ENCODE measurements at places on chromosomes 2 and 18.

DNA sequence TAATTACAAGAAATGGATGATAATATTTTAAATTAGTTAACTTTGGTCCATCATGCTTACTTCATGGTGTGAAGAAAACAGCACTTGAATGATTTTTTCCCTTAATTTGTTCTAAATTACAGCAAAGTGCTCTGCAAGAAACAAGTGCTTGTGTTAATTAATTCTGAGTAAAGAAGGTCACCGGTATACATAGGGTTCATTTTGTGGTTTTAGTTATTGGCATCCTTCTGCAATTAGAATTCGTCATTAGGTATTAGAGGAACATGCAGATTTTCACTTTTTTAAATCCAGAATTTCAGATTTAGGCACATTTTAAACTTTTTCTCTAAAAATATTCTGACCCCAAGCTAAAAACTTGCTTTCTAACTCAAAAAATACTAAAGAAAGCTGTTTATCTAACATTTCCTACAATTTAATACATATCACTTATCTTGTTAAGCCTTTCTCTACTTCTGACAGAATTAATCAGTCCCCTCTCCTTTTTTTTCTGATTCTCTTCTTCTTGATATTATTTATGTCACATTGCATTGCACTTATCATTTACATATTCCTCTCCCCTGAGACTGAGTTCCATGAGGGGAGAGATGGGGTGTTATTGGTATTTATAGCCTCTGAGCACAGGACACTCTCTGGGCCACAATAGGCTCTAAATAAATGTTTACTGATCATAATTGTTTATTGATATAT is 129.2 kb downstream of the PLA2R1 start:
- no peak for DNase-seq

- no peak for DNase-seq
These were observed 39.8 kb upstream of the AAK1 start for GRCh38 chr2:69683170-69683971.

- no peak for DNase-seq
These were observed 91.4 kb downstream of the OSBPL1A start for GRCh38 chr18:24306201-24306600.

DNA sequence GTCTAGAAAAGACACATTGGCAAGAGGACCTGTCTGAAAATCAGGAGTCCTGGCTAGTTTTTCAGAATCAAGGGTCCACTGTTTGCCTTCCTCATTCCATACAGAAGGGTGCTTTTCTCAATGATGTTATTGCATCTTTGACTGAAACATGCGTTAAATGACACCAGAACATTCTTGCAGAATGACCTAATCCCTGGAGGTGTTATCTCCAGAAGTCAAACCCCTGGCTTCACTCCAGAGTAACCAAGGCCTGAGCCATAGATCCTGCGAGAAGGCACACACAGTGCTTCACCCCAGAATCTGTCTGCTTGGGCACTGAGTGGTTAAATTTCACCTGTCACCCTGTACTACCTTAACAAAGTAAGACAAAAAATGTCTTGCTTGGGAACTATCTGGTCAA is 1055.2 kb upstream of the FANCL start:
- DNase-seq = no peak

DNA sequence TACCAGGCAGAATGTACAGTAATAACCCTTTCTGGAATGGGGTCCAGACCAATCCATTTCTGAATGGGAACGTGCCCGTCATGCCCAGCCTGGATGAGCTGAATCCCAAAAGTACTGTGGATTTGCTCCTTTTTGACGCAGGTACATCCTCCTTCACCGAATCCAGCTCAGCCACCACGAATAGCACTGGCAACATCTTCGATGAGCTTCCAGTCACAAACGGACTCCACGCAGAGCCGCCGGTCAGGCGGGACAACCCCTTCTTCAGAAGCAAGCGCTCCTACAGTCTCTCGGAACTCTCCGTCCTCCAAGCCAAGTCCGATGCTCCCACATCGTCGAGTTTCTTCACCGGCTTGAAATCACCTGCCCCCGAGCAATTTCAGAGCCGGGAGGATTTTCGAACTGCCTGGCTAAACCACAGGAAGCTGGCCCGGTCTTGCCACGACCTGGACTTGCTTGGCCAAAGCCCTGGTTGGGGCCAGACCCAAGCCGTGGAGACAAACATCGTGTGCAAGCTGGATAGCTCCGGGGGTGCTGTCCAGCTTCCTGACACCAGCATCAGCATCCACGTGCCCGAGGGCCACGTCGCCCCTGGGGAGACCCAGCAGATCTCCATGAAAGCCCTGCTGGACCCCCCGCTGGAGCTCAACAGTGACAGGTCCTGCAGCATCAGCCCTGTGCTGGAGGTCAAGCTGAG is 89.6 kb downstream of the SH3BP4 start:
- no peak for DNase-seq

GRCh38 chr2:25246001-25246400 is 77.6 kb upstream of the POMC start:
- no peak for DNase-seq
